ENCODE measurements at places on chromosomes 2 and 18.

GRCh38 chr18:46464926-46465655 is 191.9 kb downstream of the LOXHD1 start:
- DNase-seq: no peak

DNA sequence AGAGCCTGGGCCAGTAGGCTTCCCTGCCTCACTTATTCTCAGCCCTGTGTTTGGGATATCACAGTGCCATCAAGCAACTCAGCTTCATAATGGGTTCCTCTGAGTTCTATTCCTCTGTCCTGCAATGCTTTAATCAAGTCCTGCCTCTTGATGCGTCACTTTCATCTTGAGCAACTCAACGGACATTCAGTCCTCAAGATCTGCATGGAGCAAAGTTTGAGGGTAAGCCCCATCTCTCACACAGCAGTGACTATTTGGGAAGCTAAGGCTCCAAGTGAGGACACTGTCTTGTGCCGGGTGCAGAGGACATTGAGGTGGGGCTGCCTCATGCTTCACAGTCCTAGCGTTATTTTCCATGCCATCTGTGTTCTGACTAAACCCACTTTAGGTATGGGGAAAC is 50.9 kb upstream of the PLB1 start:
- no peak for DNase-seq

- DNase-seq: peak; percentile 68
These were observed at the start of gene DCTN1 for GRCh38 chr2:74379851-74380789. Gene DCTN1, minus strand, starts transcription at chr2:74380311. Its CDS starts 274 bp downstream, at chr2:74380037.

DNA sequence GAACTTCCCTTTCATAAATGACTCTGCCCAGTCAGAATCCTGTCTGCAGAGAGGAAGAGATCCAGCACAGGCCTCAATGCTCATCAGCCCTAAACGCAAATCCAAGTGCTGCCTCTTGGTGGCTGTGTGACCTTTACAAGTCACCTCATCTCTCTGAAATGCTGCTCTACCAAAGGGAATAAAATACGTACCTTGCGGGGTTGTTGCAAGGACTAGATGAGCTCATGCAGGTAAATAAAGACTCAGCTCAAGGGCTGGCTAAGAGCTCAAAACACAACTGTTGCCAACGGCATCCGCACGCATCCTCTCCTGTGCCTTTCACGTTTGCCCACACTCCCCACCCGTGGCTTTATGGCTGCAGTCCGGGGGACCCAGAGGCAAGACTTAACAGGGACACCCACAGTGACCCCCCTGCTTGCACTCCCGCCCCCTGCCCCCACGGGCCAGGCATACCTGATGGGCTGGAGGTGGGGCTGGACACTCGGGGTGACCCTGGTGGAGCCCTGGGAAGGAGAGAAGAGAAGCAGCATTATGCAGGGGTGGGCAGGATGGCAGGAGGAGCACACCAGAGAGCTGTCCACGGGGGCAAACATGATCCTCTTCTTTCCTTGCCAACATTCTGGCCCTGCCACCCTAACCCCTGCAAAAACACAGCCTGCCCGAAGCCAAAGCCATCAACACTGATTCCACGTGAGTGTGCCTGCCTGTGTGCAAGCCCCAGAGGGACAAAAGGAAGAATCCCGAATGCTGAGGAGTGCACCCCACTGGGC is 102.6 kb downstream of the TNS1 start:
- no peak for DNase-seq

DNA sequence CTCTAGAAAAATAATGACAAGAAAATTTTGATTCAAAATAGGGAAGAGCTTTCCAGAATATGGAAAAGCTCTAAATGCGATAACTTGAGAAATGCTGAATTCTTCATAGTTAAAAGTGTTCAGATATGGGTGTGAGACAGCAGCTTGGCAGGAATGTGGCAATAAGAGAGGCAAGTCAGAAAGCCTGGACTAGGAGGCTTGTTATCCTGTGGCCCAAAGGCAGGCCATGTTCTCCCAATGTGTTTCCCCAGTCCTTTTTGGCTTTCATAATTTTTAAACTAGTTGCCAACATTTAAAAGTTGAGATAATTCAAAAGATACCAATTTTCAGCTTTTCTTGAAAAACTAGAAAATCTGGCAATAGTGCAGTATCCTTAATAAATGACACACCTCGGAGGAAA is 366.3 kb upstream of the FANCL start:
- no peak for DNase-seq

GRCh38 chr18:5253910-5254309 is 41.6 kb downstream of the ZBTB14 start:
- no peak for DNase-seq

DNA sequence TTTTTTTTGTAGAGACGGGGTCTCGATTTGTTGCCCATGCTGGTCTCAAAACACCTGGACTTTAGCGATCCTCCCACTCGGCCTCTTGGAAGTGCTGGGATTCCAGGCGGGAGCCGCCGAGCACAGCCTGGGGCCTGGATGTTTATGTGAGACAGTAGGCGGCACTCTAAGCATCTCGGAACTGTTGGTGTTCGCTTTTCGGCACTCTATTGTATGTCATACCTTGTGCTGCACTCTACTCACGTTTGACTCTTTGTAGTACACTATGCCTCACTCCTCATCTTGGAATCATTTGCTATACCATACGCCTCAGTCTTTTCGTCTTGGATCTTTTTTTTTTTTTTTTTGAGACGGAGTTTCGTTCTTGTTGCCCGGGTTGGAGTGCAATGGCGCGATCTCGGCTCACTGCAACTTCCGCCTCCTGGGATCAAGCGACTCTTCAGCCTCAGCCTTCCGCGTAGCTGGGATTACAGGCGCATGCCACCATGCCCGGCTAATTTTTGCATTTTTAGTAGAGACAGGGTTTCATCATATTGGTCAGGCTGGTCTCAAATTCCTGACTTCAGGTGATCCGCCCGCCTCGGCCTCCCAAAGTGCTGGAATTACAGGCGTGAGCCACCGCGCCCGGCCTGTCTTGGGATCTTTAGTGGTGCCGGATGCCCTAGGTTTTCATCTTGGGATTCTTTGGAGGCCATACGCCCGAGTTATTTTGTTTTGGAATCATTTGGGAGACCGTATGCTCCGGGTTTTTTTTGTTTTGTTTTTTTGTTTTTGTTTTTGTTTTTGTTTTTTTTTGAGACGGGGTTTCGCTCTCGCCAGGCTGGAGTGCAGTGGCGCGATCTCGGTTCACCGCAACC is 24.2 kb upstream of the ZDBF2 start:
- no peak for DNase-seq

DNA sequence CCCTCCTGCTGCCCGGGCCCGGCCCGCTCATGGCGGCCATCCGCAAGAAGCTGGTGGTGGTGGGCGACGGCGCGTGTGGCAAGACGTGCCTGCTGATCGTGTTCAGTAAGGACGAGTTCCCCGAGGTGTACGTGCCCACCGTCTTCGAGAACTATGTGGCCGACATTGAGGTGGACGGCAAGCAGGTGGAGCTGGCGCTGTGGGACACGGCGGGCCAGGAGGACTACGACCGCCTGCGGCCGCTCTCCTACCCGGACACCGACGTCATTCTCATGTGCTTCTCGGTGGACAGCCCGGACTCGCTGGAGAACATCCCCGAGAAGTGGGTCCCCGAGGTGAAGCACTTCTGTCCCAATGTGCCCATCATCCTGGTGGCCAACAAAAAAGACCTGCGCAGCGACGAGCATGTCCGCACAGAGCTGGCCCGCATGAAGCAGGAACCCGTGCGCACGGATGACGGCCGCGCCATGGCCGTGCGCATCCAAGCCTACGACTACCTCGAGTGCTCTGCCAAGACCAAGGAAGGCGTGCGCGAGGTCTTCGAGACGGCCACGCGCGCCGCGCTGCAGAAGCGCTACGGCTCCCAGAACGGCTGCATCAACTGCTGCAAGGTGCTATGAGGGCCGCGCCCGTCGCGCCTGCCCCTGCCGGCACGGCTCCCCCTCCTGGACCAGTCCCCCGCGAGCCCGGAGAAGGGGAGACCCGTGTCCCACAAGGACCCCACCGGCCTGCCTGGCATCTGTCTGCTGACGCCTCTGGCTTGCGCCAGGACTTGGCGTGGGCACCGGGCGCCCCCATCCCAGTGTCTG is 767 bp downstream of the RHOB start:
- DNase-seq: peak; percentile 73

- no peak for DNase-seq
These were observed 18.2 kb upstream of the MGAT5 start for GRCh38 chr2:134235510-134236144.

- no peak for DNase-seq
These were observed 217.4 kb upstream of the DTNA start for GRCh38 chr18:34492652-34493051.
